ENCODE measurements at places on chromosomes 1 and 21. TPM values are rescaled to one million over a fixed set of nuclear protein-coding genes. Genes with fewer than 3 reads are reported as not detected.

The DNAJC16 gene
- polyA plus RNA-seq = 5.5 TPM

The CENPF gene
- polyA plus RNA-seq = 53.0 TPM

The SYTL1 gene
- 0.50 TPM for polyA plus RNA-seq

DNA sequence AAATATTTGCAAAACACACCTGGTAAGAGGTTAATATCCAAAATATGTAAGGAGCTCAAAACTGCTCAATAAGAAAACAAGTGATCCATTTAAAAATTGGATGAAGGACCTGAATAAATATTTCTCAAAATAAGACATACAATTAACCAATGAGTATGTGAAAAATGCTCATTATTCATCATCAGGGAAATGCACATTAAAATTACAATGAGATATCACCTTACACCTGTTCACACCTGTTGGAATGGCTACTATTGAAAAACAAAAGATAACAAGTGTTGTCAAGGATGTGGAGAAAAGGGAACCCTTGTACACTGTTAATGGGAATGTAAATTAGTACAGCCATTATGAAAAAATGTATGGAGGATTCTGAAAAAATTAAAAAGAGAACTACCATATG, 136.0 kb upstream of the GREM2 start:
- DNase-seq = no peak

GRCh38 chr1:29208442-29208841, 22.3 kb downstream of the MECR start:
- no peak for DNase-seq

DNA sequence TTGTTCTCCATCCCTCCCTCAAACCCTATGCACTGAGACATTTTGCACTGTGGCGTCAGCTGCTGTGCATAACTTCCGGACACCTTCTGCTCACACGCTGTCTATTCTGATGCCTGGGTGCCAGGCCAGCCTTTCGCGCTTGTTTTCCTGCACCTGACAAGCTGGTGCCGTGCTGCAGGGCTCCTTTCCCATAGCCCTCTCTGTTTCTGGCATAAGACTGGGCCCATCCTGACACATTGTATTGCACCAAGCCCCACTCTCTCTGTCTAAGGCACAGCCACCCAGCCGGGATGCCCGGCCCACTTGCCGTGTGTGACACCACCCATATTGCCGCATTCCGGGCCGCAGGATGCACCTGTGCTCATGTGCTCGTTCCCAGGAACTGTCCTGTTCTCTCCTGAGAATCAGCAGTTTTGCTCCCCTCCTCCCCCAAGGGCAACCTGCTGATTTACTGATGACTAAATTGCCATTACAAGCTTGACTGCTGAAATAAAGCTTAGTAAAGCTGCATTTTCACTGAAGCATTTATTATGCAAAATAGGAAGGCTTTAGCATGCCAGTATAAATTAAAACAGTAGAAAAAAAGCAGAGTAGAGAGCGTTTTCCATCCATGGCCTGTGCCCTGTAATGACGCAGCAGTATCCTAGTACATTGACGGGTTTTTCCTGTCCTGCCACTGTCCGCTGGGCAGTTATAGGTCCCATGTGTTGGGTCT, 88.0 kb downstream of the CD247 start:
- DNase-seq = no peak

GRCh38 chr1:224747578-224747977, 131.5 kb downstream of the CNIH3 start:
- DNase-seq = no peak

GRCh38 chr1:168210312-168210711, 15.5 kb upstream of the SFT2D2 start:
- DNase-seq = no peak

DNA sequence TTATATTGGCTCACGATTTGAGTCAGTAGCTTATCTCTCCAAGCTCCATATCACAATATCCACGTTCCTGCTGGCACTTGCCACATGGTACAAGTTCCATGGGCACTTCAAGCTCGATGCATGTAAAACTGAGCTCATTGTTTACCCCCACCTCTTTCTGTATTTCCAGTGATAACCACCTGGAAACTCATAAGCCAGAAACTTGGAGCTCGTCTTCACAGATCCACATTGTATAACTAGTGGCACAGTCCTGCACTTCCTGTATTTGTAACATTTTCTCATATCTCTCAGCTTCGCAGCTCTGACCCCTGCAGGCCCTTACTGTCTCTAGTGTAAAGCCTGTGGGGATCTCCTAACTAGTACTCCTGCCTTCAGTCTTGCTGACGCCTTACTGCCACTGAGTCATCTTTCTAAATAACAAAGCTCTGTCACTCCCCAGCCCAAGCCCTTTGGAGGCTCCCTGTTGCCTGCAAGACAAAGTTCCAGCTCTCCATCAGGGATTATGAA, 6.5 kb upstream of the C2CD4D start:
- DNase-seq = peak; percentile 47

DNA sequence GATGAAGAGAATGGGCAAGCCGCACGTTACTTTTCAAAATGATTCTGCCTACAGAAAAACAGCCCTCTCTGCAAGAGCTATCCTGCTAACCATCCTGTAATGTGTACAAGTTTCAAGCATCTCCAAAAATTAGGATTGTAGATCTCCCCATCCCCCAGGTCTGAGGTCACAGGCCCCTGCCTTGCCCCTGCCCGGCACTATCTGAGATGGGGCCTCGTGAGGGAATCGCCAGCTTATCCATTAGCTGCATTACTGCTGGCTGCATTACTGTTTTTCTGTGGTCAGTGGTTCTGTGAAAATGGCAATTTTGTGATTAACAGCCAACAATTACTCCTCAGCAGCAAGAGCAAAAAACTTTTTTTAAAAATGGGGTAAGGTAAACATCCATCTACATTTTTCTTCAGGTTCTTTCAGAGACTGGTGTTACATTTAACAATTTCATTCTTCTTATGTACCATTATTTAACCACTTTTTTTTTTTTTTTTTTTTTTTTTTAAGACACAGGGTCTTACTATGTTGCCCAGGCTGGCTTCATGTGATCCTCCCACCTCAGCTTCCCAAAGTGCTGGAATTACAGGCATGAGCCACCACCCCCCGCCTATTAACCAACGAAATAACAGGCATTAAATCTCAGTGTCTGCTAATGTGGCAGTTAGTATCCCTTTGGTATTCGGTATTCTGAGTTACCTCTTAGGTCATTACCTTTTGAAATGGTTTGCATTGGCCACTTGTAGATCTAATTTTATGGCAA, 83.8 kb downstream of the MRPL37 start:
- DNase-seq = no peak

DNA sequence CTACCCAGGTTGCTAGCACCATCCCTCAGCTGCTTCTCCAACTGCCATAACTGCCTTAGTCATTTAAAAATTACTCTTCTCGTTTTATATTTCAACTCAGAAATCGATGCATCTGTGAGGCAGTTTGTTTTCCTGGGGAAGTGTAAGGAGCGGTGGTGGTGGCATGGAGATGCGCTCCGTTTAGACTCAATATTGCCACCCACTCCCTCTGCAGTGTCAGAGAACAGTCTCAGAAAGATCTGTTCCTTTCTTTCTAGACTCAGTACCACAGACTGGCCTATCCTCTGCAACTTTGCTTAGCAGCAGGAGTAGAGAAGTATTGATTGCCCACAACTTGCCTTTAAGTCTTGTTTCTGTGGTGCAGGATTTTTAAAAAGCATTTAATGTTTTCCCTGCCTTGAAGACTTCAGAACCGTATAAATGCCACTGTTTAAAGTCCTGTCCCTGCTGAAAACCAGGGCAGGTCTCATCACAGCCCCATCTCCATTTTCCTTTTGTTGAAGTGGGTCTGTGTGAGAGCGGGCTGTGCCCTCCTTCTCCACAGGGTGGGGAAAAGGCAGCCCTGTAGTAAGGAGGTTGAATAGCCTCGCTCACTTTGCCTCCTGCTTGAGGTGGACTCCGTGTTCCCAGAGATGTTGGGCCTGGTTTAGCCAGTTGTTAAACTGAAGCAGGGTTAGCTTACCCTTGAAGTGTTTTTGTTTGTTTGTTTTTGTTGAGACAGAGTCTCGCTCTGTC, 105.2 kb downstream of the NFIA start:
- no peak for DNase-seq

DNA sequence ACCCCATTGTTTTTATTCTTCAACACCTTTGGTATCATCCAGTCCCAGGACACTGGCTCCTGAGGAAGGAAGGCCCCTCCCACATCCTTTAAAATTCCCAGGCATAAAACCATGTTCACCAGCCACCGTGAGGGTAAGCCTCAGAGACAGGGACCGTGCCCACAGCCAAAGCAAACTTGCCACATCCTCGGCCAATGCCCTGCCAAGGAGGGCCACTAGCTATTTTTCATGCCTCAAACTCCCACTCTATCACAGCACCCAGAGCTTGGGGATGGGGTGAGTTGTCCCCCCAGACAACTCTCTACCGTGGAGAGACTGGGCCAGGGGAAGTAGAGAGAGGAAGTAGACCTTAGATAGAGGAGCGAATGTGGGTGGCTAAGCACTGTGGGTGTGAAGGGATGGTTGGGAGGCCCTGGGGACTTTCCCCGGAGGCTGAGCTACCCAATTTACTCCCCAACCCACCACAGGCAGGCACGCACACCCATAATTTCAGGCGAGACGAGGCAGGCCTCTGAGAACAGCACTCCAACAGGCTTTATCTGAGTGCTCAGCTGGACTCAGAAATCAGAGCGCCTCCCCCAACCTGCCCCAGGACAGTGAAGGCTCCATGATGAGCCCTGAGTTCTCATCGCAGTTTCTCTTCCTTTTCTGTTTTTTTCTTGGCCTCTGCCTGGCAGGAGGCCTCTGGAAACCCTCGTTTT, 15.9 kb upstream of the BTG2 start:
- no peak for DNase-seq

DNA sequence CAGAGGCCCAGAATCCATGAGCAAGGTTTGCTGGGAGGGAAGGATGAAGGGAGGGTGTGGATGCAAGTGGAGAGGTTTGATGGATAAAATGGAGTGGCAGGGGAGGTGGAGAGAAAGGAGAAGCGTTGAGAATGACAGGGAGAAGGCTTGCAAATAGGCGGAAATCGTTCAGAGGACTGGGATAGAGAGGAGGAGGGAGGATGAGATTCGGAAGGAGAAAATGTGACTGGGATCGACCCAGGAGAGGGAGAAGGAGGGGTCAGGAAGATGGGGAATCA, 376 bp downstream of the AVPR1B start:
- DNase-seq = no peak

DNA sequence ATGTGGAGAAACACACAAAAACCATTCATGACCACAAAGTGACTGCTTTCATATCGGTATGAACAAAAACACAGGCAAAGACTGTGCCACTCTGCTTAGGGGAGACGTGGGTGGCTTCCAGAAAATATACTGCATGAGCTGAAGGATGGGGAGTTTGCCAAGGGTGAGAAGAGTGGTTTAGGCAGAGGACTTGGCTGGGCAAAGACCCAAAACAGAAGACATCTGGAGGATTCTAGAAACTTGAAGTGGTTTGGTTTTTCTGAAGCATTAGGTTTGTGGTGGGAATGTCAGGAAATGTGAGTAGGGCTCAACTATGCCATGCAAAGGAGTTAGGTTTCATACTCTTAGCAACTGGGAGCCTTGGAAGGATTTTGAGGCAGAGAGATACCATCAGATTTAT, 26.6 kb upstream of the DNM3 start:
- DNase-seq = no peak

- DNase-seq = peak; percentile 54
Measured at GRCh38 chr1:44842862-44843655, at the start of gene PTCH2. Gene PTCH2 (minus strand): TSS chr1:44843253. CDS start chr1:44842932, 321 bp downstream.

GRCh38 chr1:44293761-44294315, 61.2 kb downstream of the ERI3 start:
- DNase-seq = no peak

GRCh38 chr1:222441066-222441465, 106.8 kb downstream of the HHIPL2 start:
- no peak for DNase-seq

GRCh38 chr1:70169018-70169839, 36.1 kb downstream of the LRRC40 start:
- DNase-seq = no peak
